ENCODE measurements at places on chromosomes 12 and 14.

- no peak for DNase-seq
Measured at GRCh38 chr12:11954181-11954580, 116.6 kb upstream of the BCL2L14 start.

GRCh38 chr14:54642801-54643695, 76.1 kb downstream of the SAMD4A start:
- no peak for DNase-seq

DNA sequence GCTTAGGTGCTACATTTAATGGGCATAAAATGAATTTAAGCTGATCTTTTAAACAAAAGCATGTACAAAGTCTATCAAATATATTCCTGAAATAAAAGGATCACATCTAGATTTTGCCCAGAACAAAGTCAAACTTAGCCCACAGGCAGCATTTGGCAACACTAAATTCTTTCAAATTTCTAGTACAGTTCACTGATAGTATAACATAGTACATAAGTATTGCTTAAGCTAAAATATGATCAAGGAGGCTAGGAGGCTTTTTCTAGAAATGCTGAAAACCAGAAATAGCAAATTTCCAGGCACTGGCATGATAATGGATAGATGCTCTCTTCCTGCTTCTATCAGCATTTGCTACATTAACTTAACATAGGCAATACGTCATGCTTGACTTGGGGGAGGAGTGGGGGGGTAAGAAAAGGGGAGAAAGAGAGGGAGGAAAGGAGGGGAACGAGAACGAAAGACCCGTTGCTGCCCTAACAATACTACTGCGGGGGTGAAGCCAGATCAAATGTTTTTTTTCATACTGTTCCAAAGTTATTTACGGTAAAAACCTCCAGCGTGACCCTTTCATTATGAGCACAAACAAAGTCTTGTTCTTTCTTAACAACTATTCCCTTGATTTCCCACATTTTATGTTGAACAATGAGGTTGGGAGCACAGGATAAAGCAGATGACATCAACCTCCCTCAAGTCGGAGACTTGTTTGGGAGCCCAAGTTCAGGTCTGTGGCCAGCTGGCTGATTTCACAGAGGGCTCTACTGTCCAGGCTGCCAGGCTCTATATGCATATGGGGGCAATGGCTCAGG, 10.6 kb downstream of the TMED10 start:
- DNase-seq, result no peak

- no peak for DNase-seq
Measured at GRCh38 chr14:99146616-99147365, 125.2 kb downstream of the BCL11B start.

- DNase-seq, result no peak
Measured at GRCh38 chr12:50642035-50642451, 121.9 kb upstream of the ATF1 start.

DNA sequence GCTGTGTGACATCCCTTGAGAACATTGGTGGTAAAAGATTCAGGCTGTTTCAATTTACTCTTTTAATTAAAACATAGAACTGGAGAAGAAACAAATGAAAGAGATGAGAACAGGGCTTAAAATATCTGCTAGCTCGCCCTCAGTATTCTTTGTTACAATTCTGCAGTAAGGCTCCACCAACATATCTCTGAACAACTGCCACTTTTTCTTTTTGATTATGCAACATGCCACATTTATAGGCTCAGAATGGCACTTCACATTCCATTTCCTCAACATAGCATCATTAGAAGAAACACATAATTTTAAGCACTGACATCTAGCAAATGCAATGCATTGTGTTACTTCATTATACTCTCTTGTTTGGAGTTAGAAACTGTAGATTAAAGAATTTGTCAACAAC, 1315.2 kb downstream of the LRFN5 start:
- DNase-seq, result no peak

- no peak for DNase-seq
Measured at GRCh38 chr12:43293396-43293795, 258.6 kb downstream of the ADAMTS20 start.

- no peak for DNase-seq
Measured at GRCh38 chr14:77657280-77657679, 40.8 kb upstream of the SPTLC2 start.

DNA sequence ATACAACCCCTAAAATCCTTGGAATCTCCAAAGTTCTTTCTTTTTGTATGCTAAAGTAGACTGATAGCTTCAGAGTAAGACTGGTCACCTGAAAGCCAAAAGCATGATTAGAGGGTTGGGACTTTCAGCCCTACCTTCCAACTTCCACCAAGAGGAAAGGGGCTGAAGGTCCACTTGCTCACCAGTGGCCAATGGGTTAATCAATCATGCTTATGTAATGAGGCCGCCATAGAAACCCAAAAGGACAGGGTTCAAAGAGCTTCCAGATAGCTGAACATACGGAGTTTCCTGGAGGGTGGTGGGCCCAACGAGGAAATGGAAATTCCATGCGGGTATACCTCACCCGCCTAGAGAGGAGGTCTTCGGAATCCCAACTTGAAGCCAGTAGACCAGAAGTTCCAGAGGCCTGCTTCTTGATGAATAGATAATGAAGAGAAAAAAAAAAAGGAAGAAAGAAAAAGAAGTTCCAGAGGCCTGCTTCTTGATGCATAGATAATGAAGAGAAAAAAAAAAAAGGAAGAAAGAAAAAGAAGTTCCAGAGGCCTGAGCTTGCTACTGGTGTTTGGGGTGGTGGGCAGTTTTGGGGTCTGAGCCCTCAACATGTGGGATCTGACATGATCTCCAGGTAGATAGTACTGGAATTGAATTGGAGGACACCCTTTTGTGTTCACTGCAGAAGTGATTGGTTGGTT, 11.2 kb upstream of the BTG1 start:
- no peak for DNase-seq

GRCh38 chr12:11508699-11509098, 113.3 kb upstream of the PRB2 start:
- DNase-seq, result no peak

- peak; percentile 15 for DNase-seq
Measured at GRCh38 chr14:58637391-58638230, at the start of gene DACT1. Gene DACT1 (plus strand): TSS chr14:58637962. CDS start chr14:58638203, 241 bp downstream.

GRCh38 chr14:105881021-105881930, 354.9 kb downstream of the TMEM121 start:
- no peak for DNase-seq

- DNase-seq, result no peak
Measured at GRCh38 chr14:58705066-58705465, 67.3 kb downstream of the DACT1 start.

GRCh38 chr12:70847871-70848270, 72.7 kb downstream of the PTPRR start:
- no peak for DNase-seq

DNA sequence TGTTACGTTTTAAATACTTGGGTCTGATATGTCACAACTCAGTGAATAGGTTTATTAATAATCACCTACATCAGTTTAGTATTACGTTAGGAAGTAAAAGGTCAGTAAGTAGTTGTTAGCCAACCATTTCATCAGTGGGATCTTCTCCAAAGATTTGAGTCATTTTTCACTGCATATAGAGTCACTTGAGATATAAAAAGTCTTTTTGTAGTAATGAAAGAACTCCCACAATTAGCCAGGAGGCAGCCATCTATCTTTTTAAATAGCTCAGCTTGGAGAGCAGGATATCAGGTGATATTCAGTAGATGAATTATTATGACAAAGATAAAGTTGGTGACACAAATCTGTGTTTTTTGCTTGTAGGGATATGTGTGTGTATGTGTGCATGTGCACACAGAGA, 309.3 kb downstream of the PDZRN4 start:
- DNase-seq, result no peak

- no peak for DNase-seq
Measured at GRCh38 chr14:96826818-96827217, 29.6 kb downstream of the VRK1 start.

DNA sequence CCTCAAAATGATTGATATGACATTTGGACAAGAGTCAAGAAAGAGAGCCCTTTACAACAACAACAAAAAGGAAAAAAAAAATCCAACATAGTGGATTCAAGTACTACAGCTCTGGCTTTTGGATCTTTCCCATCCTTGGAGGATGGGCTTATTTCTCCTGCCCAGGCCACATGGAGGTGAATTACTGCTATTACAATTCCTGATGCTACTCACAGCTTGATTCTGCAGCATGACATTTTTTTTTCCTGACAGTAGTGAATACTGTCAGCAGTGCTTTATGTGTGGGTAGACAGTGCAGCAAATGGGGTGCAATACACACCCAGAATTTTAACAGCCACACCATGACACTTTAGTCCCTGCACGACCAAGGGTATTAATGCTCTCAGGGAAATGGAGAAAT, 42.5 kb upstream of the HSP90B1 start:
- no peak for DNase-seq

DNA sequence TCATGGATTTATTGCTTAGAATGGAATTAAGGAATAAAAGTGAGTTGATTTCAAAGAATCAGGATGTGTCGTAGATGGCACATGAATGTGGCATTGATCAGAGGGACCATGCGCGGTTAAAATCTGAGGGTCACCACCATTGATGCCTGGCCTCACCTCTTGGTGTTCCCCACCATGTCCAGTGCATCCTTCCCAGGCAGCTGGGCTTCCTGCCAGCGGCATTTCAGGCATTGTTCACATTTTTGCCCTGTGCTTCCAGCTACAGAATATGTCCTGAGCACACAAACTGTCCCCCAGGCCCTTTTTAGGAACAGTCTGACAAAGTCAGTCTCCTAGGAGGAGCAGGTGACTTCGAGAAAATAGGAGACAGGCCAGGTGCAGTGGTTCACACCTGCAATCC, 42.0 kb upstream of the TSPAN9 start:
- DNase-seq, result no peak

- no peak for DNase-seq
Measured at GRCh38 chr14:100263141-100263540, 24.2 kb downstream of the YY1 start.

- DNase-seq, result no peak
Measured at GRCh38 chr12:22306311-22306710, 28.2 kb downstream of the ST8SIA1 start.

DNA sequence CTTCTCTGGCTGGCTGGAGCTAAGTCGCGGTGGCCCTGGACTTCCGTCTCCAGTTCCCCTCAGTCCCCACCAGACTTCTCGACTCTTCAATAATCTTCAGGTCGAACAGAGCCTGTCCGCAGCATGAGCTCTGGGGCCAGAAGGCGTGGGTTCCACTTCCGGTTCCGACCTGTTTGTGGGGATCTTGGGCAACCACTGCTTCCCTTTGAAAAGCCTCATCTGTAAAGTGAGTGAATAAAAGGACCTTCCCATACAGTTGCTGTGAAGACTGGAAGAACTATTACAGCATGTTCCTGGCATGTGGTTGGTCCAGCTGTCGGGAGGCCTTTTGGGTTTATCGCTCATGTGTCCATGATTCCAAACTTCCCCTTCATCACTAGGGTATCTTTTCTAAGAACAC, 19.4 kb downstream of the ADGRD1 start:
- DNase-seq, result no peak

- no peak for DNase-seq
Measured at GRCh38 chr12:50842637-50843493, at the start of gene TMPRSS12. Gene TMPRSS12 (plus strand): TSS chr12:50842926. CDS start chr12:50842965, 39 bp downstream.

GRCh38 chr12:22728987-22729386, 104.0 kb downstream of the ETNK1 start:
- no peak for DNase-seq

GRCh38 chr12:82872088-82872487, 185.4 kb downstream of the TMTC2 start:
- no peak for DNase-seq

GRCh38 chr12:66537876-66538275, 141.0 kb downstream of the GRIP1 start:
- DNase-seq, result no peak

DNA sequence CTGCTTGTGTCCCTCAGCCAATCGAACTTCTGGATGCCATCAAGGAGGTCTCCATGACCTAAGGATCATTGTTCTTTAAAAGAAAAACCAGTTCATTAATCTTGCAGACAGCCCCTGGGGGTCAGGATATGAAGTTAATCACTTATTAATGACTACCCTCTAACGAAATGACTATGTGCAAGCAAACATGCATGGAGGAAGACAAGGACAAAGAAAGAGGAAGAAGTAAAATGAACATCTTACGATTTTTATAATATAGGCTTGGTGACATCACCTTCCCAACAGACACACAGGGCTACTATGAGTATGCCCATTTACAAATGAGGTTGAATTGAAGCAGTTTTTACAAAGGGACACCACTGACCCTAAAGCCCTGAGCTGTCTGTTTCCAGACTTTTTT, 111.1 kb upstream of the AMIGO2 start:
- DNase-seq, result no peak

- DNase-seq, result no peak
Measured at GRCh38 chr12:105713606-105714305, 383.3 kb downstream of the C12orf75 start.

DNA sequence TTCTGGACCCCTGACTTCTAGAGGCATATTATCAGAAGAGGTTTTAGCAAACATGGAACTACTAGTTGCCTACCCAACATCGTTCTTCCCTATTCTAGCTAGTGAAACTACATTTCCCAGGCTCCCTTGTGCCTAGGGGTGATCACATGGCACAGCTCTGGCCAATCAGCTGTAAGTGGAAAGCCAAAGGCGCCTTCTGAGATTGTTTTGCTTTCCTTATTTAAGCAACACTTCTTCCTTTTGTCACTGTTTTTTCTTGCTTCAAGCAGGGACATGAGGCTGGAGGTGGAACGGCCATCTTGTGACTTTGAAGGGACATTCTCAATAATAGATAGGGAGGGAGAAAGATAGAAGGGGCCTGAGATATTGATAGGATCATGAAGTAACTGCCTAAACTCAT, 136.7 kb downstream of the ZNF664 start:
- no peak for DNase-seq

DNA sequence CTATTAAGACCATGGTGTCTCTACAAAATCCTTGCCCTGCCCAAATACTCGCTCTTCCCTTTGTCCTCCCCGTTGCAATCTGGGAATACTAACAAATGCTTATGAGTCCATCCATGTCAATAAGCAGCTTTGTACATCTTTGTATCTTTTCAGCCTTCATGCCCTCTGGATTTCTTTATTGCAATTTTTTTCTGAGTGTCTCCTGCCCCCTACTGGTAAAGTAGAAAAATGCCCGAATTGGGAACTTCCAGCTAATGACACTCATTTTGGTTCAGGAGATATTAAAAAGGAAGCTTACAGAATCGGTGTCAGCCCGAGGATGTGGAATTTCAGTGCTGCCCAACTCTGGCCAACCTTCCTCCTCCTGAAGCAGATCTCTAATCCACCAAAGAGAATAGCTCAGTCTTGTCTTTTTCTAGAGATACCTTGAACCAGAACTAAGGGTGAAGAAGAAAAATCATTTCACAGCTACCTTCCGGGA, 46.0 kb downstream of the SH2B3 start:
- DNase-seq, result no peak
